Stimulated activated CD4-positive, alpha-beta T cell treated with anti-CD3 and anti-CD28 coated beads, TNF-alpha, amount 100 ng/mL, for 48 hours (primary cell): ENCODE measurements at places on chromosomes 3 and 15.

DNA sequence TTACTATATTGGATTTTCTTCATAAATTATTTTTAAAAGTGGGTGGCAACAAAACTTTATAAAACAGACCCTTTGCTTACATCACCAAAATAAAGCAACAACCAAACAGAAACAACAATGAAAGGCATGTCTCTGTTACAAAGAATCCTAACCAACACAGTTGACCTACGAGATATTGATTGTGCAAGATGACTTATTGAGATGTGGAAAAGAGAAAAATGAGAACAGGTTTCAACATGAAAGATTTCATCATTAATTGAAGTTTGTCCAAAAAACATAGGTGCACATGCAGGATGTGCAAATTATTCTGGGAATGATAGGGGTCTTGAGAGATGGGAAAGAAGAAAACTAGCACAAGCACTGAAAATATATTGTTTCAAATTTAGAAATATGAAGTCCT lies 9.0 kb downstream of the GMNC start:
- DNase-seq, result no peak

DNA sequence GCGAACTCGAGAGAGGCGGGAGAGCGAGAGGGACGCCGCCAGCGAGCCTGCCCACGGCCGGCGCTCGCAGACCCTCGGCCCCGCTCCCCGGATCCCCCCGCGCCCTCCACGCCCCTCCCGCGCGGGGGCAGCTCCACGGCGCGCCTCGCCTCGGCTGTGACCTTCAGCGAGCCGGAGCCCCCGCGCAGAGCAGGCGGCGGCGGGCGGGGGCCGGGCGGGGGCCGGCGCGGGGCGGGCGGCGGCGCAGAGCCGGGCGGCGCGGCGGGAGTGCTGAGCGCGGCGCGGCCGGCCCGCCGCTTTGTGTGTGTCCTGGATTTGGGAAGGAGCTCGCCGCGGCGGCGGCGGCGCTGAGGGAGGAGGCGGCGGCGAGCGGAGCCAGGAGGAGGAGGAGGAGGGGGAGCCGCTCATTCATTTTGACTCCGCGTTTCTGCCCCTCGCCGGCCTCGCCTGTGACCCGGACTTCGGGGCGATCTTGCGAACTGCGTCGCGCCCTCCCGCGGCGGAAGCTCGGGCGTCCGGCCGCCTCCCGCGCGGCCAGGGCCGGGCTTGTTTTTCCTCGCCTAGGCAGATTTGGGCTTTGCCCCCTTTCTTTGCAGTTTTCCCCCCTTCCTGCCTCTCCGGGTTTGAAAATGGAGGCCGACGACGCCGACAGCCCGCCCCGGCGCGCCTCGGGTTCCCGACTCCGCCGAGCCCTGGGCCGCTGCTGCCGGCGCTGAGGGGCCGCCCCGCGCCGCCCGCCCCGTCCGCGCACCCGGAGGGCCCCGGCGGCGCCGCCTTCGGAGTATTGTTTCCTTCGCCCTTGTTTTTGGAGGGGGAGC lies 524 bp downstream of the IGF1R start:
- DNase-seq, result no peak

- DNase-seq, result no peak
Observed at GRCh38 chr3:151356794-151357462, 27.6 kb upstream of the P2RY13 start.

DNA sequence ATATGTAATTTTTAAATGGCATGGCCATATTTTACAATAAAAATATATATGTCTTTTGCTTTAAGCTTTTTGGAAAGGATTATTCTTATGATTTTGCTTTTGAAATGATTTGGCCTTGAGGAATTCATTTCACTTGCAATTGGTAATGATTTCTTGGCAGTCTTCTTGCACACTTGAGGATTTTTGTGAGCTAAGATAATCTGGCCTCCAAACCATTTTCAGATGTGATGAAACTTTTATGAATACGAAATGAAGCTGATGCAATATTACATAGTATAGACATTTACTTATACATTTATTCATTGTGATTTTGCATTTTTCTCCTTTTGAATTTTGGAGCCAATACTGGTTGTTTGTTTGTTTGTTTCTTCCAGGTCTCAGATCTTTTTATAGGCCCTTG lies 6.4 kb upstream of the SH2D7 start:
- DNase-seq, result no peak

- no peak for DNase-seq
Observed at GRCh38 chr15:68126396-68126795, 72.3 kb downstream of the PIAS1 start.

- no peak for DNase-seq
Observed at GRCh38 chr3:182810574-182811268, 17.4 kb downstream of the ATP11B start.

- DNase-seq, result no peak
Observed at GRCh38 chr3:98151241-98151640, 4.0 kb downstream of the OR5H14 start.

DNA sequence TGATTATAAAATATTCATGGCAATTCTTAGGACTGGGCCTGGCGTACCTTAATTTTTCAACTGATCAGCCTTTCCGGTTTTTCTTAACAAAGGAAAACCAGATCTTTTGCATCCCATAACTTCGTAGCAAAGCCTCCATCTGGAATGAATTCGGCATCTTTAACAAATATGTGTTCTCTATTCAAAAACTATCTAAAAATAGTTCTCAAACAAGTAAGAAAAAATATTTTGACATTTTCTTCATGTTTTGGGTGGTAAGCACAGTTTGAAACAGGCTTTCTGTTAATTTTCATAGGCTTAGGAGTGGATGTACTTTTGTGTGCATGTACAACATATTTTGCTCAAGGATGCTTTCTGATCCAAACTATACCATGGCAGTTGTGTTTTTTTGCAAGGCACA lies 55.1 kb downstream of the RBMS3 start:
- no peak for DNase-seq

GRCh38 chr3:115779011-115779410 lies 155.7 kb downstream of the GAP43 start:
- no peak for DNase-seq

DNA sequence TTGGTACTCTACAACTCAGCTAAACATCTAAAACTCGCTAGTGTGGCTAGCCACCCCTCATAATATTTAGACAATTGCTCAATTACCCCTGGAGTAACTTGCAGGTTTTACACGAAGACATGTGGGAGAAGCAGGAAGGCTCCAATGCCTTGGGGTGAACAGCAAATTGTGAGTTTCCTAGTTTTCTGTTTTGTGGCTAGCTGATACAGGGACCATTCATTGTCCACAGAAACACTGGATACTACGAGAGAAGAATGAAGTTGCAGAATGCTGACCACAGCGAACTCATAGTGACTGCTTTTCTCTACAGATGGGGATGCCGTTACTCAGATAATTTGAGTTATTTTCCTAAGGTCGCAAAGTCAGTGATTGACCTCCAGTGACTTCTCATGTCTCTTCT lies 212.9 kb downstream of the P3H2 start:
- DNase-seq, result no peak

DNA sequence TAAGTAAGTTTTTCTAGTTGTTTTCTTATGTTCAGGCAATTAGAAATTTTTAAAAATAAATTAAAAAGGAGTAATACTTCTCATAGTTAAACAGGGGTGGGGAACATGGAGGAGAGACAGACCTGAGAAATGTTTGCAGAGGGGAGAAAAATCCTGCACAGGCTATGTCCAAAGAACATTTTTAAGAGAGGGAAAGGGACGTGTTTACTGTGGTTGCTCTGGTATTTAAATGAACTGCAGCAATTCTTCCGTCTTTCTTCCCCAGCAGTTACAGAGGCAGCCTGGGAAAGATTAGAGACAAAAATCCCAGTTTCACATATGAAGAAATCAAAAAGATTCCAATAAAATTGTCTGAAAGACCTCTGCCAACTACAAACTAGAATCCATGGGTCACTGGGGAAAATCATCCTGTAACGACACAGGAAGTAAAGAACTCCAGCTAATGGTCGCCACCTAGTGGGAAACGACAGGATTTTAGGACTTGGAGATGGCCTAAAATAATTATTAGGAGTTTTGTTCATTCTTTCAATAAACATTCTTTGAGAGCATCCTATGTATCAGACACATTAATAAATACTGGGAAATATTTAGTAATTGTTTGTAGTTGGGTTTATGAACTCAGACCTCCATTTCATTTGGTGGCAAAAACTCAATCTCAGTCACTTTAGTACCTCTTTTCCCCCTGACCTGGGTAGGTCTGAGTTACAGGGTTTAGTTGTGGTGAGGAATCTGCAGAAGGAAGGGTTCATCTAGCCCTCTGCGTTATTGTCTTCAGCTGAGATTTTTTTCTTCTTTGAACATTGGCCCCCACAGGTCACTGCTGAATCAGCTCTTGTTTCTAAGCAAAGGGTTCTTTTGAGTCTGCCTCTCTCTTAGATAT lies 69.9 kb upstream of the GOLIM4 start:
- no peak for DNase-seq

GRCh38 chr15:34855893-34856292 lies 60.5 kb upstream of the ACTC1 start:
- DNase-seq, result no peak

GRCh38 chr3:179801263-179801662 lies 148.4 kb downstream of the USP13 start:
- no peak for DNase-seq

DNA sequence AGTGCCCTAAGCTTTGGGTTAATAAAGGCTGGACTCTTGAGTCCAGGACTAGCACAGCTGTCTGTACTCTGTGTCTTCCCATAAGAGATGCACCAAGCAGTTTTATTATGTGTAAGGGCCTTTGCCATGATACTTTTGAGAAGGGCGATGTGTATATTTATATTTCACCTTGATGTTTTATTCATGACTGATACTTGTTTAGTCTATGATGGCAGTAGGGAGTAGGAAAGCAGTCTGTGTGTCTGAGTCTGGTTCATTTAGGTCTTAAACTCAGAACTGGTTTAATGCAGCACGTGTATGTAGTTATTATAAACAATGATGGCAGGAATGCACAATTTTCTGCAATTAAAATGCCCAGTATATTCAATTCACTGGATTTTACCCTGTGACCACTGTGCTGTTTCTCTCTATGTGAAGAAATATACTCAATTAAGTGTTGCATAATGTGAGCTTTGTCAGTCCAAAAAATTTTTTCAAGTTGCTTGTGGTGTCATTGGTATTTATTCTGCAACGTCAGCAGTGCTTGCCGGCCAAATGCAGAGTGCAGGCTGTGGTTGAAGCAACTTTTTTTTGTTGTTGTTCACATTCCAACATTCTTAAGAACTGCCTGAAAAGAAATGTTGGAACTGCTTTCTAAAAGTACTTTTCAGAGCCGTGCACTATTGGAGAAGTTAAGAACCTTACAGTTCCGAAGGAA lies 423.7 kb upstream of the SEMA6D start:
- DNase-seq, result no peak

DNA sequence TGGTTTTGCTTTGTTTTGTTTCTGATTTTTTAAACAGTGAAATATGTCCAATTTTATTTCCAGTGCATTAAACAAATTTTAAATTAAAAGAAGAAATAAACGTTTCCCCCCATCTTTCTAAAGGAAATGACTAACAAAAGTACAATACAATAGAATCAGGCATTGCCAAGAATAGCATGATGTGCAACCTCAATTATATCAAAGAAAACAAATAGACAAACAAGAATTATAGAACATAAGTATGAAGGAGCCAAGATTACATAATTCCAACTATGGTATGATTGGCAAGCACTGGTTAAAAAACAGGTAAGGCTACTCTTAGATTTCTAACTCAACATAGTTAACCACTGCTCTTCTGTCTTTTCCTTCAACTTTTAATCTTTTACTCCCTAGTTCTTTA lies 26.4 kb downstream of the TIGIT start:
- no peak for DNase-seq

DNA sequence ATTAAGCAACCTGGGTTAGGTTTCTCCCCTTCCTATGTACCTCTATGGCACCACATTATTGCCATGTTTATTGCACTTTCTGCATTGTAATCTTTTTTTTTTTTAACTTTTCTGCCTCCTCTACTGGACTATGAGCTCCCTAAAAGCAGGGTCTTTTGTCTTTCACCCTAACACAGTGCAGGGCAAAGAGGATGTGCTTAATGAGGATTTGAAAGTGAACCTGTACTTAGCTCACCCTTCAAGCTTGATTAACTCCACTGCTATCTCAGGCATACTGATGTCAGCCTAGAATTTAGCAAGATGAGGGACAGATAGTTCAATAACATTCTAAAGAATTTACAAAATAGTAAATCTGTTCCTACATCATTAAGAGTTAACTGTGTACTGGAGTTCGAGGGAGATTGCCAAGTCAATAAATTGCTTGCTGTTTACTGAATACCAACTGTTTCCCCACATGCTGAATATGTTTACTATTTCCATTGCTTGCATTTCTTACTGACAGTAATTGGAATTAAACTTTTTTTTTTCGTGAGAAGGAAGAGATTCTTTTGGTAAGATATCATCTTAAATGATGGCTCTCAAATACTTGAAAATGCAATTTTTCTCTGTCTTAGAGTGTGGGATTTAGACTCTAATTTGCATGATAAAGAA lies 15.7 kb upstream of the PPARG start:
- DNase-seq, result no peak

DNA sequence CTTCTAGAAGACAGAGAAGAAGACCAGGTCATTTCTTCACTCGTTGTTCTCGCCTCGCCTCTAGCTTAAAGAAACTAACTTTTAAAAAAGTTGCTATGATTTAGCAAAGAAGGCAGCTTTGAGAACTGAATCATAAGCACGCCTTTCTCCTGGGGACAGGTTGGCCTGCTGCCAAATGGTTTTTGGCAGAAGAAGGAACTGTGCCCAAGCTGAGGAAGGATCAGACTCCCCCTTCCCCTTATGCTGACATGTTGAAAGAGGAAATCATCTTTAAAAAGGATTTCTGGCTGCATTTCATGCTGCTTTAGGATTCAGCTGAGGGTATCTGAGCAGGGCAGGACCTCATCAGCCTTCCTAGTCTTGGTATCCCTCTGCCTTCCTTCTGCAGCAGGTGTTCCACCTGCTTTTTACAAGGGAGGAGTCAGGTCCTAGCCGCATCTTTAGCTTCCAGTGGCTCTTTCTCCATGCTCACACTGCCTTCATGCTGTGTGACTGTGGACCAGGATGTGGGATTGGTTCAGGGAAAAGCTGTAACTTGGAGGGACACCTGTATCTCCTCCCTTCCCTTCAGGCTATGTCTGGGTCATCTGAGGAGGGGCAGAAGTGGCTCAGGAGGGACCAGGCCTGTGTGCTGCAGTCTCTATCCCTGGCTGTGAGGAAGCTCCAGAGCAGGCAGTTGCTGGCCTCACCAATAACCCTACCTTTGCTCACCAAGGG lies 34.1 kb upstream of the HACD2 start:
- DNase-seq, result no peak

DNA sequence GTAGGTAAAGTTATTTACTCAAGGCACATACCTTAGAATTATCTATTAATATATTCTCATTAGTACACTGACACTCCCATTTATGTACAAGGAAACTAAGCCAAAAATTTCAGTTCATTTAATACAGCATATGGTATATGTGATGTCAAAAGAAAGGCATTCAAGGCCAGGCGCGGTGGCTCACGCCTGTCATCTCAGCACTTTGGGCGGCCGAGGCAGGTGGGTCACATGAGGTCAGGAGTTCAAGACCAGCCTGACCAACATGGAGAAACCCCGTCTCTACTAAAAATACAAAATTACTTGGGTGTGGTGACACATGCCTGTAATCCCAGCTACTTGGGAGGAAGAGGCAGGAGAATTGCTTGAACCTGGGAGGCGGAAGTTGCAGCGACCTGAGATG lies 435.2 kb downstream of the GBE1 start:
- DNase-seq, result no peak

GRCh38 chr15:100115066-100115710 lies 226.6 kb downstream of the ADAMTS17 start:
- no peak for DNase-seq

GRCh38 chr3:102018551-102018950 lies 169.2 kb downstream of the NFKBIZ start:
- DNase-seq, result no peak
